Caki2 (cell line): ENCODE measurements at places on chromosomes 5 and 9.

- no peak for DNase-seq
These were observed 779.9 kb upstream of the ACO1 start for GRCh38 chr9:31604531-31604930.

GRCh38 chr5:119332208-119332607 is 23.6 kb upstream of the TNFAIP8 start:
- no peak for DNase-seq

GRCh38 chr9:136846376-136847087 is 2.7 kb upstream of the PHPT1 start:
- no peak for DNase-seq

DNA sequence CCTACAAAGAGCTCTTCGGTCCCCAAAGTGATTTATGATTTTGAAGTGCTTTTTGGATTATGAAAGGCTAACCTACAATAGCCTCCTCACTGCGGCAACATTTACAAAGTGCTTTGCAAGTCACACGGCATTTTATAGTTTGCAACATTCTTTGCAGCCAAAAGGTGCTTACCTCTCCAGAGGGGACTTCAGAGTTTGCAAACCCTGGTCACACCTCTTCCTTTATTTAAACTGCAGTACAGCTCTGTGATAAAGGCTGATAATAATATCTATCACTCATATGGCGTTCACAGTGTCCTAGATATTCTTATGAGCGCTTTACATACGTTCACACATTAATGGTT is 20.0 kb upstream of the CRB2 start:
- no peak for DNase-seq

GRCh38 chr9:109385499-109385898 is 64.6 kb upstream of the EPB41L4B start:
- no peak for DNase-seq

DNA sequence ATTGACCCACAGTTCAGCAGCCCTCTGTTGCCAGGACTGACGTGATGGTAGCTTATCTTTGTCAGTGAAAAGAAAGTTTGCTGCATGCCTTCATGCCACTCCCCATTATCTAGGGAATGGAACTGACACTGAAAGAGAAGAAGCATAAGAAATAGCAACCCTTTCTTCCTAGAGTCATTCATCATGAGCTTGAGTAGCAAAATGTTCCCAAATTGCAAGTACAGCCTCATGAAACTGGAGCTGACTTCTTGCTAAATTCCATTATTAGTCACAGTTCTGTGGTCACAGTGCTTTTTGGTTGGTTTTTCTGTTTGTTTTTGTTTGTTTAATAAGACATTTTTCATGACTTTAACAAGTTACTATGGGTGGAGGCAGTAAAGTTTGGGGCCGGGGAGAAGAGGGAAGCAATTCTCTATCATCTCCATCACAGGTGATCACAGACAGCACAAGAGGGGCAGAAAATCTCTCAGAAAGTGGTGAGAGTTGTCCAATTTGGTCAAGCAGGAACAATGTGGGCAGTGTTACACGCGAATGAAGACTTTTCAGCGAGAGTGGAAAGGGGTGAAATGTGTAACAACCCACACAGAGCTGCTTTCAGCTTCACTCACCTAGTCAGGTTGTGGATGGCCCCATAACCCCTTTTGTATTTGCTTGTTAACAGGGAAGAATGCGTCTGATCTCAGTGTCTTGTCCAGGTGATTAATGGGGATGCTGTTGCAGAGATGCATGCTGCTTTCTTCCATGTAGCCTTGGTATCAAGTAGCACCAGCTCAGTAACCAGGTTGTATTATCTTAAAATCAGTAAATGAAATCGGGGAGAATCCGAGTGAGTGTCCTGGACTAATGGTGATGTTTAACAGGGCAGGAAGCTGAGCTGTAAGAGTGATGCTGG is 440.4 kb downstream of the DMRT2 start:
- no peak for DNase-seq

DNA sequence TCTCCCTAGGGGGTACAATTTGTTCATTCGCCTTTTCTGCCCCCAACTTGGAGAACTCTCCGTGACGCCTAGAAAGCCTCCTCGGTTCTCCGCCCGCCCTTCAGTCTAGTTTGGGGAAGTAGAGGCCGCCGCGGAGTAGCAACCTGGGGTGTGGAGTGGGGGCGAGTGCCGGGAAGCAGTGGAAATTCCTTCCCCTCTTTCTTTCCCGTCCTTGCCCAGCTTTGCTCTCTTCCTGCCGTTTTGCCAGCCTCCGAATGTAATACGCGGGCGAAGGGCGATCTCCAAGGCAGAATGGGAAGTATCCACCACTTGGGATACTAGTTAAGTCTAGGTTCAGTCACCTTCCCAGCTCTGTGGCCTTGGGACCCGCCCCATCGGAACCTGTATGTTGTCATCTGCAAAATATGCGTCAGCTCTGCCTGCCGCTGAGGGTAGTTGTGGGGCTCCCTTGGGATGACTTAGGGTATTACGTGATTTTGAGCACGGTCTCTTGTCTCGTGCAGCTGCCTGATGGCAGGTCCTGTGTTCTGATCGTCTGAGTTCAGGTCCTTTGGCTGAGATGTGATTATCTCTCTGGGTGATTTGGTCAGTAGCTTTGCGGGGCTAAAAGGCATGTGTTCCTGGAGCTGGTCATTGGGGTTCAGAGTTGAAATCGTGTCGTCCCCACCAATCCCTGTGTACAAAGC is 724 bp downstream of the PAM start:
- DNase-seq, result peak; percentile 69

DNA sequence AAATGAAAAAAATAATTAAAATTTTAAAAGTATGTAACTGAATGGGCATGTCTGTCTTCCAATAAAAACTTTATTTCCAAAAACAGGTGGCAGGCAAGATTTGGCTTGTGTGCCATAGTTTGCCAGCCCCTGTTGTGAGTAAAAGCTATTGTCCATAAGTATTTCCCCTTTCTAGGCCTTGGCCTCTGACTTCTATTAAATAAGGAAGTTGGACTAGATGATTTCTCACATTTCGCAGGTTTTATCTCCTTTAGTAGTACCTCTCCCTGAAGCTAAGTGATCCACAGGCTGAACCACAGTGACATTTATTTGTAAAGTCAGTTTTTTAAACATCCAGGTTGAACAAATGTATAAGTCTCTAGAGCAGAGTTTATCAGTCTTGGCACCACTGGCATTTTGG is 41.3 kb downstream of the RECK start:
- DNase-seq, result no peak

DNA sequence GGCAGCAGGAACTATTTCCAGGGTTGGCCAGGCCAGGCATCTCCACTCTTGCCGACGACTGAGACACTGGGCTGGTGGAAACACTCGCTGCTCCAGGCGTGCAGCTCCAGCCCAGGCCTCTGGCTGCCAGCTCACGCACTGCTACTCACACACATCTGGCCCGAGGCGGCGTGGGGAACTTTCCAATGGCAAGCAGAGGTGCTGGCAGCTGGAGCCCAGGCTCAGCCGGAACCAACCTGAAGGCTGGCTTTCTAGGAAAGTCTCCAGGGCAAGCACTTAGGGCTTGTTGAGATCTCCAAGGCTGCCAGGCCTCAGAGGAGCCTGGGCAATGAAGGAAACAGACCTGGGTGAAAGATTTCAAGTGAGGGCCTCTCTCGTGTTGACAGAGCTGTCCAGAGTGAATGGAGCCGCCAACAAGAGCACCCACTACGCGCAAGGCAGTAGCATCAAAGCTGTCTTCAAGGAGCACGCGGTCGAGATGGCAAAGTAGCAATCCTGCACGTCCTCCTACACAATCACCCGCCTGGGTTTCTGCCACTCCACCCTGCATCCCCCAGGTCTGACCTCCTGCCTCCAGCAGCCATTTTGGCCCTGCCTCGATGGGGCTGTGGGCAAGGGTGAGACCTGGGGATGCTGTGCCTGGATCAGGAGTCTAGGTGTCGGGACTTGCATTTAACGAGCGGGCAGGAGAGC is 14.4 kb downstream of the SH3PXD2B start:
- DNase-seq, result no peak

- no peak for DNase-seq
These were observed 383.3 kb downstream of the PSAT1 start for GRCh38 chr9:78680196-78680595.

- DNase-seq, result no peak
These were observed 94.7 kb downstream of the MYO10 start for GRCh38 chr5:16841416-16841815.

DNA sequence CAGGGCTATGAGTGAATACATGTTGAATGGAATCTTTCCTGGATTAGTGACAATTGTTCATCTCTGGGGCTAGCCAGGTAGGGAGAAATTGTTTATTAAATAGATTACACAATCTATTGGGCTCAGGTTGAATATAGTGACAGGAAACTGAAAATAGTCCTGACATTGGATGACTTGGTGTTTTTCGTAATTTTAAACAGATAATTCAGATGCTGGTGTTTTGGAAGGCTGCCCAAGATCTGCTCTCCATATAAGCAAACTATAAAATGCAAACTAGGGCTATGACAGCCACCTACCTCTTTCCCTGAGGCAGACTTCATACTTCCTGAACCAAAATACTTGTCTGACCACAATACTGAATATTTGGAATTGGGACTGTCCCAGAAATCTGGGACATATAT is 99.1 kb downstream of the ENC1 start:
- DNase-seq, result no peak

DNA sequence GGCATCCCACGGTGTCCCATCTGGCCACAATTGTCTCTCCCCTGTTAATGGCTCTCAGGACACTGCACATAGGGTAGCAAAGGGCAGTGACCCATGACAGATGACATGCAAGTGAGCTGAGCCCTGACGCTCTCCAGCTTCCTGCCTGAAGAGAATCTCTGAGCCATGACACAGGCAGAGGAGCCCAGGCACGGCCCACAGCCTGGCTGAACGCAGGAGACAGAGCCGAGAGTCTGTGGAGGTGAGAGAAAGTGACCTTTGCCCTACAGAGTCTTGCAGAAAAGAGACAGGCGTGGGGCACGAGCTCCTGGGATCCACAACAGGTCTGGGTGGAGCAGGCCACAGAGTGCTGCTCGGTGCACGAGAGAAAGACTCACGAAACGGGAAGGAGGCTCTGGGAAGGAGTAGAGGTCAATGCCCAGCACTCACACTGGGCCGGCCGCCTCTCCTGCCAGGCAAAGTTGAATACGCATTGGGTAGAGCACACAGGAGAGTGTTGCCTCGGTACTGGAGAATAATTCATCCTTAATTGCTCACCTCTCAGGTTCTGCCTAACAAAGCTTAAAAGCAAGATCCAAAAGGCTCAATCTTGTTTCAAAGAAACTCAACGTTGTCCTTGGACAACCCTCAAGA is 90.3 kb downstream of the MRPL36 start:
- peak; percentile 72 for DNase-seq

GRCh38 chr9:37486256-37486615 is 488 bp downstream of the POLR1E start:
- no peak for DNase-seq

GRCh38 chr9:125538092-125538473 is 168.9 kb downstream of the MAPKAP1 start:
- DNase-seq, result peak; percentile 92

- no peak for DNase-seq
These were observed 876 bp downstream of the CAAP1 start for GRCh38 chr9:26891726-26892125.

DNA sequence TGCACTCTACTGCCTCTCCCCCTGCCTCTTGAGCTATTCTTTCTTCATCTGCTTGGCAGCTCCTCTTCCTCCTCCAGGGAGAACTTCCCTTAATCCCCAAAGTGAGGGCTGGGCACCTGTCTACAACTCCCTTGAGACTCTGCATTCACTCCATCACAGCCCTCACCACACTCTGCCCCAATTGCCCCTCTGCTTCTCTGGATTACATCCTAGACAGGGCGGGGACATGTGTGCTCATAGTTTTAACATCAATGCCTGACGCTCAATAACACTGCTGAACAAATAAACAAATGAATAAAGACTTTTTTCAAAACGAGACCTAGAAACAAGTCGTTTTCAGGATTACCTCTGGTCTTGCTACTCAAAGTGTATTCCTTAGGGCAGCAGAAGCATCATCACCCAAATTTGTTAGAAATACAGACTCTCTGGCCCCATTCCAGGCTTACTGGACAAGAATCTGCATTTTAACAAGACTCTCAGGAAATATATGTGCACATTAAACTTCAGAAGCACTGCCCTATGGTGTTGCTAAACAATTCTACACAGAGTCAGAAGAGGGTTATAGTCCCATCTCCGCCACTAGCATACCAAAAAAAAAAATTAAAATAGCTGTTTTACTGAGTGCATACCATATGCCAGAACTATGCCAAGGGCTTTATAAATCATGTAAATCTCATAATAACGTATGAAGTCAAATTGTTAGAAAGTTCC is 115.6 kb downstream of the CDK5RAP2 start:
- DNase-seq, result no peak

- no peak for DNase-seq
These were observed 457.3 kb downstream of the ZNF608 start for GRCh38 chr5:124289130-124289529.

GRCh38 chr5:173089581-173089980 is 33.4 kb downstream of the CREBRF start:
- no peak for DNase-seq

DNA sequence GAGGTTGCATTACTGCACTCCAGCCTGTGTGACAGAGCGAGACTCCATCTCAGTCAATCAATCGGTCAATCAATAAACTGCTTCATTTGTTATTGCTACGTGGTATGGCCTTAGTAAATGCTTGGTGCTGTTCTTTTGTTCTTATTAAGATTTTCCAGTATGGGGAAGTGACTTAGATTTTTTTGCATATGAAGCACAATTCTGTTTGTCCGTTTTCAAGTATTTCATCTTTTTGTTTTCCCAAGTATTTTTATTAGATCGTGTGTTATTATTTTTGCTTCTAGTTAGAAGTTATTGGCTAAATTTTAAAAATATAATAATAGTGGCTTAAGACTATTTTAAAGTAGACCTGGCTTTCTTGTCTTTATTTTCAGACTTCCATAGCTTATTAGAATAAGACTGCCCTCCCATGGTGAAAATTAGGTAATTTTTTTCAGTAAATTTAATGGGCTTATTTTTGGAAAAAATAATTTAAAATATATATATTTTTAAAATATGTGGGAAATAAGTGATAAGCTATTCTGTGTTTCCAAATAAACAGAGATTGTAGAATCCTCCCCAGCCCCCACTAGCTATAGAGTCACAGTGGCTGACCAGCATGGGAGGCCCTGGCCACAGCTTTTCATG is 14.7 kb upstream of the OMD start:
- DNase-seq, result no peak

- no peak for DNase-seq
These were observed 203.2 kb downstream of the CD180 start for GRCh38 chr5:66993448-66993847.

- peak; percentile 86 for DNase-seq
These were observed 15.3 kb upstream of the KLF4 start for GRCh38 chr9:107504585-107505455.

DNA sequence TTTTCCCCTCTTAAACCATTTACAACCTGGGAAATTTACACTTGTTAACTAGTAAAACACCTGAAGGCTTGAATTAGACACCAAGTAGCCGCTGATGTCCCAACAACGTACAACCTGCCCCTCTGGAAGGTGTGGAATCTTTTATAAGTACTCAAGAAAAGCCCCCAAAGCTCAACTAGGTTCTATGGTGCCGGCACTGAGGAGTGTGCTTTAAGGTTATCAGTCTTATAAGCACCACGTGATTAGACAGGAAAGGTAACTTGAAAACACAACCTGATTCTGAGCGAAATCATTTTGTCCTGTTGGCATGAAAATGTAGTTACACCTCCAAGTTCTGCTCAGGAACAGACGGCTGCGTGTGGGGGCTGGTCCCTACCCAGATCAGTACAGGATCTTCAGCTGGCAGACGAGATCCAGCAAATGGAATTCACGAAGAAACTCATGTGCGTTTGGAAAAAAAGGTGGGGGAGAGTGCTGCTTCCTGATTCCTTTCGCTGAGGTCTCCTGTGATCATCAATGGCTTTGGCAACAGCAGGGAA is 195.5 kb downstream of the MEF2C start:
- DNase-seq, result no peak
